GM18507 (cell line): ENCODE measurements at places on chromosomes 12 and 14.

DNA sequence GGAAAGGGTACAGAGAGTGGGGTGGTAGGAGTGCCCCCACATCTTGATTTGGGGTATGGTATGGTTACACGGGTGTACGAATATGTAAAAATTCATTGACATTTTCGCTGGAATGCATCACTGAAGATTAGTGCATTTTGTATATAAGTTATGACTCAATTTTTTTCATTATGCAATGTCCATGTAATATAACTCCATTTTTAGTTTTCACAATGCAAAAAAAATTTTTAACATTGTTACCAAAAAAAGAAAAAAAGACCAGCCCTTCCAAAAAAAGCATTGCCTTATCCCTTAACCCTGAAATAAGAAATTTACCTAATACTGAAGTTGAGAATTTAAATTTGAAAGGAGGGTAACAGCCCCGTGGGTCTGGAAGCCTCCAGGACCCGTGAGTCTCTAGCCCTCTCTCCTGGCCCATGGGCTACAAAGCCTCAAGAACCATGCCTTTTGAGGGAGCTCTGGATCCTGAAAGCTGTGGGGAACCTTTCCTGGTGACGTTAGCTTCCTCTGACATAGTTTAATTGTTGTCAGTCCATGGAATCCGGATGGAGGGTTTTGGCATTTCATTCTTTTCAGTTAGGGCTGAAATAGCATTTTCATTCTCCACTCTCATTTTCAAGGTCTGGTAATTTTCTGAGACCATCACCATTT lies 55.6 kb upstream of the ACTN1 start:
- no peak for DNase-seq

DNA sequence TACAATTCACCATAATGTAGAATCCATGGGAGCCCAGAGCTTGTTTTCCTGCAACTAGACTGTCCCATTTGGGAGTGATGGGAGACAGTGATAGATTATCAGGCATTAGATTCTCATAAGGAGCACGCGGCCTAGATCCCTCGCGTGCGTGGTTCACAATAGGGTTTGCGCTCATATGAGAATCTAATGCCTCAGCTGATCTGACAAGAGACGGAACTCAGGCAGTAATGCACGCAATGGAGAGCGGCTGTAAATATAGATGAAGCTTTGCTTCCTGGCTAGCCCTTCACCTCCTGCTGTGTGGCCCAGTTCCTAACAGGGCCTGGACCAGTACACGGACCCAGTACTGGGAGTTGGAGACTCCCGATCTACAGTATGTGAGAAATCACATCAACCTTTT lies 126.7 kb downstream of the FBXL14 start:
- DNase-seq: no peak

DNA sequence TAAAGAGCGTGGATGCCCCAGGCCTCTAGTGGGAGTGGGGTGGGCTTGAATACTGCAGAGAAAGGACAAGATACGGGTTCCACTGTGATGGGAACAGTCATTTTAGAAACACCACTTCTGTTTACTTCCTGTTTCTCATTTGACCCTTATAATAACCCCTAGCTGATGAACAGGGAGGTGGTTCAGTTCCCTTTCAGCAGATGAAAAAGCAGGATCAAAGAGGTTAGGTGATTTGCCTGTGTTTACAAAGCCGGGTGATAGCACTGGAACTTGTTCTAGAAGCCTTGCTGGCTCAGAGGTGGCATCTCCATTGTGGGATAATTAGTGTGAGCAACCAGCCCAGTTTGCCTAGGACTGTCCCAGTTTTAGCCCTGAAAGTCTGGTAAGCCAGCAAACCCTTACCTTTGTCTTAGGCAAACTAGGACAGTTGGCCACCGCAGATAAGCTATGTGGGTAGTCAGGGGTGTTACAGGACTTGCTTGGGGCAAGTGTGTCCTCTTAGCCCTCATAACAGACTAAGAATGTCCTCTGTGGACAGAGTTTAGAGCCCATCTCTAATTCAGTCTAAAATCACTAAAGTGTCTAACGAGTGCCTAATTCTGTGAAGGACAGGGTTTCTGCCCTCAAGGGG lies 7.5 kb upstream of the LRP1-AS start:
- no peak for DNase-seq

- DNase-seq: no peak
These were observed 1.1 kb downstream of the IGF1 start for GRCh38 chr12:102479099-102479885.

GRCh38 chr14:66104486-66104885 lies 381.7 kb upstream of the CCDC196 start:
- DNase-seq: no peak

GRCh38 chr12:62530596-62530995 lies 64.0 kb downstream of the MON2 start:
- DNase-seq: no peak

GRCh38 chr14:60061371-60061770 lies 30.4 kb upstream of the PCNX4 start:
- no peak for DNase-seq

GRCh38 chr14:102085488-102085887 lies 1.4 kb downstream of the HSP90AA1 start:
- DNase-seq: no peak

DNA sequence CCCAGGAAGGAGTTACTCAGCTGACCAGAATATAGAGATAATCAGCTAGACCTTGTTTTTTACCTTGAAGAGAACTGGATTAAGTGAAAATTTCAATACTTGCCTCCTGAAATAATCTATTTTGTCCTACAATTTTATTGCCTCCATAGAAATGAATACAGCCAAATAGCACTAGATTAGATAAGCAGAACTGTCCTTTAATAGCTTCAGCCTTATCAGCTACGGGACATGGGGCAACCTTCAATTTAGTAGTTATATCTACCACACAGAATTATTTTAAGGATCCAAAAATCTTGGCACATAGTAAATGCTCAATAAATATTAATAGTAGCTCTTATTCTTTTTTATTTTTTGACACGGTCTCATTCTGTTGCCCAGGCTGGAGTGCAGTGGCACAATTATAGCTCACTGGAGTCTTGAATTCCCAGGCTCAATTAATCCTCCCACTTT lies 67.2 kb upstream of the PLEKHG3 start:
- DNase-seq: no peak
